ENCODE measurements at places on chromosomes 1 and 21.

DNA sequence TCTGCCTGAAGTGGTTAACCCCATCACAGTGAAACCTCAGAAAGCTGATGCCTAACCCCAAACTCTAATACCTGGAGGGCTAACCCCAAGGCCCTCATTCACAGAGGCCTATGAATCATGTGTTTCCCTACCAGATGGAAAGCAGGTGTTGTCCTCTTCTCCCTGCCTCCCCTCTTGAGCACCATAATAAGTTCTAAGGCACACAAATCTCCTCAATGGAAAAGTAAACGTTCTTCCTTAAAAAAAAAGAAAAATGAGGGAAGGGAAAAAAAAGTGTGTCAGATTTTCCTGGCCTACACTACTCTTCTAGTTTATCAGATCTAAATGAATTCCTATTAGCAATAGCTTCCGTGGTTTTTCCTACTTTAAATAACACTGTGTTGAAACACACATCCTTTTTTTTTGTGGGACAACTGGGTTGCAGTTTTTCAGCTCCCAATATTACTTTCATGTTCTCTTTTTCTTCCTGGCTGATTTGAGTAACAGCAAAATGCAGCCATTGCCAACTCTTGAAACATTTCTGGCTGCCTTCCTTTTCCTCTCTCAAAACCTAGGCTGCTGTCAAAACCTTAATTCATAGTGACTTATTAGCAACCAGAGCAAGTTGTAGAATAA is 43.2 kb downstream of the SLC44A3 start:
- DNase-seq: no peak

GRCh38 chr1:101653482-101653946 is 343.2 kb downstream of the OLFM3 start:
- DNase-seq: no peak

DNA sequence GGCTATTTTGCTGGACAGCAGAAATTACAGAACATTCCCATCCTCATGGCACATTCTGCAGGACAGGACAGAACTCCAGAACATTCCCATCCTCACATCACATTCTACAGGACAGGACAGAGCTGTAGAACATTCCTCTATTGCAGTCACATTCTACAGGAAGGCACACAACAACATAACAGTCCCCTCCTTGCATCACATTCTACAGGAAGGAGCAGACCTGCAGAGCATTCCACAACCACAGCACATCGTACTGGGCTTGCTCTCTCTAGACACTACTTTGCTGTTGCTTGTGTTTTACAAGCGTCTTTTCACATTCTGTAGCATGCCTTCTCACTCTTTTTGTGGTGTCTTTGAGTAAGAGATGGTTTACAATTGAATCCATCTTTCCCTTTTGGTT is 26.8 kb upstream of the ABCB10 start:
- no peak for DNase-seq

- peak; percentile 32 for DNase-seq
These were observed 607 bp downstream of the BTG3 start for GRCh38 chr21:17612023-17612564.

- no peak for DNase-seq
These were observed 96.7 kb upstream of the TMPRSS2 start for GRCh38 chr21:41604583-41605041.

DNA sequence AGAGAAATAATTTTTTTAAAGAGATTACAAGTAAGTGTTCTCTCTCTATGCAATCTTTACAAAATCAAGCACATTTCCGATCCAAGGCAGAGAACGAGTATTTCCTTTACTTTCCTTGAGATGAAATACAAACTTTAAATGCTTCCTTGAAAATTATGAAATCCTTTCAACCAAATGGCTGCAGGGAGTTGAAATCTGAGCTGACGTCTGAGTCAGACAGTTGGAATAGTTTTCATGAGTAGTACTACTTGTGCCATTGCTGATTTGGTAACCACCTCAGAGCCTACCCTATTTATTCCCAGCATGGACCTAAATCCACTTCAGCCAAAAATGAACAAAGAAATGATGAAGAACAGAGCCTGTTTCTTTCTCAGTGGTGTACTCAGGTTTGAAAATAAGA is 183.6 kb downstream of the GIPC2 start:
- no peak for DNase-seq

DNA sequence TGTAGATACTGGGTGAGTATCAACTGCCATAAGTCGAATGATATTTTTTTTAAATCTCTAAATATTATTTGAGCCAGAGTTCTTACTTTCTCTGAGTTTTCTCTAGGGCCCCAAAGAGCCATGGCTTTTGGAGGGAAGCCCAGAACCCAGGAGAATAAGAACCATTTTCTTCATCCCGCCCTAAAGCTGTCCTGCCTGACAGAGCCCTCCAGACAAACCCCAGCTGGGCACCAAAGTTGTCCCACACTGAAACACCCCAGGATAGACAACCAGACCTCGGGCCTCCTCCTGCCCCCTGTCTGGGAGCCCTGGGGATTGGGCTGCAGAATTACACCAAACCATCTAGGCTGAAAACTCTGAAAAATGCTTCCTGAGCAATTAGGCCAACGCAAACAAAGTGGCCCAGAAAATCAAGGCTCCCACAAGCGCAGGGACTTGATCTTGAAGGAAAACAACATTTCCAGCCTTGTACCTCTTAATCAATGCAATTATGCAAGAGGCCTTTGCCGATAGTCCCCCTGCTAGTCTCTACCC is 113.1 kb downstream of the RRAGC start:
- no peak for DNase-seq

GRCh38 chr1:186620566-186621350 is 59.5 kb downstream of the PTGS2 start:
- DNase-seq: peak; percentile 7

DNA sequence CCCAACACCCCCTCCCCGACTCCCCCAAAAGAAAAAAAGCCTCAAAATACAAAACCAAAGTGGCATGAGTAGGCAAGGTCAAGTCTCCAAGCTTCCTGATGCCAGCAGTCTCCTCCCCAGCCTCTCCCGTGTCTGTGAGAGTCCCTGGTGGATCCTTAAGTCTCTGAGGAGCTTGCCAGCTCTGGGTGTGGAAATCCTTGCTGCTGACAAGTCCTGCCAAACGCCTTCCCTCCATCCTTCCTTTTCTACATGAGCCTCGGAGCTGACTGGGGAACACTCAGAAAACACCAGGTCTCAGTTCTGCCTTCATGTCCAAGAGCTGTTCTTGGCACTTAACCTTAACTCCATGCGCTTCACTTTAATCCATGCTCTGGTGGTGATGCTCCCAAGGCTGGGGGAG is 3.7 kb upstream of the ETV3L start:
- DNase-seq: no peak

GRCh38 chr21:42044871-42045495 is 26.1 kb upstream of the UMODL1 start:
- no peak for DNase-seq

- peak; percentile 73 for DNase-seq
These were observed 98.9 kb upstream of the BACE2 start for GRCh38 chr21:41068967-41069642.

- peak; percentile 88 for DNase-seq
These were observed 45.3 kb downstream of the MRPL39 start for GRCh38 chr21:25561668-25562641.

DNA sequence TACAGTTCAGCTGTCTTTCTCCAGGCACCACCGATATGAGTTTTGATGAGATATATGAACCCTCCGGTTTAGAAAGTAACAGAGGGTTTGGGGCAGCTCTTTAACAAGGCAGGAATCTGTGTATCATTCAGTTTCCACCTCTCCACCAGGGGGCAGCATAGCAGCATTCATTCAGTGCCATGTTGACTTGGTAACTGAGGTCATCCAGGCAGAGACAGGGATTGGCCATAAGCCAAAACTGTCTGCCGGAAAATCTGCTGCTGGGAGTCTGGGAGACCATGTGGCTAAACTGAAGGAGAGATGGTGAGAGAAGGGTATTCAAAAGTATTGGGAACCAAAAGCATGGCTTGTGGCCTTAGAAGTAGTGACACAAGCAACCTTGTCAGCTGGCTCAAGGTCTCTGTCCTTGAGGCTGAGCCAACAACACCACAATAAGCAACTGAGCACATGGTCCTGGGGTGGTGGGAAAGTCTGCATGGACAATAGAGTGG is 98.5 kb downstream of the LMX1A start:
- DNase-seq: peak; percentile 26

DNA sequence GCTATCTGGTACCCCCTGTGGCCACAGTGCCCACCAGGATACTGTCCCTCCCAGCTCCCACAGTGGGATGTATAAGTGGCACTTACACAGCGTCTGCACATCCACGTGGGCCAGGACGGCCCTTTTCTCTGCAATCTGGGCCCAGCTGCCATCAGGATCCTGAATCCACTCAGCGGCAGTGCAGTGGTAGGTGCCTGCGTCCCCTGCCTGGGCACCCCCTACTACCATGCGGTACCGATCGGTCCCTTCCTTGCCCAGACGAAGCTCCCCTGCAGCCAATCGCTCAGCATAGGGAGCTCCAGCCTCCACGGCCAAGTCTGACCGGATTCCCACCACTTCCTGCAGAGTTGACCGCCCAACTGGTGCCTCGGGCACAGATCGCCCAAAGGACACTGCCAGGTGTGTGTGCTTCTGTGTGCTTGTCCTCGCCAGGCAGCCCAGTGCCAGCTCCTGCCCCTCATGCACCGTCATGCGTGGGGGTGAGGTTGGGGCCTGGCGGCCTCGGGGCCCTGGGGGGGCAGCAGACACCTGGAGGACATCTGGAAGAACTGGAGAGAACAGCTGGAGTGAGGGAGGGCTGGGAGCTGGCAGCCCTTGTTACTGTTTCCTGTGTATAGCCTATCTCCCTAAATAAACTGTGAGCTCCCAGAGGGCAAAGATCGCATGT is 4.7 kb downstream of the IGSF8 start:
- no peak for DNase-seq

GRCh38 chr1:14774988-14775387 is 176.5 kb downstream of the KAZN start:
- DNase-seq: no peak

GRCh38 chr1:100816049-100816448 is 78.6 kb downstream of the EXTL2 start:
- DNase-seq: no peak

- no peak for DNase-seq
These were observed 236.4 kb upstream of the BEND5 start for GRCh38 chr1:49013079-49013478.

GRCh38 chr1:24720152-24720551 is 25.1 kb upstream of the CLIC4 start:
- DNase-seq: no peak

- no peak for DNase-seq
These were observed 25.6 kb upstream of the RGS13 start for GRCh38 chr1:192610112-192610889.

DNA sequence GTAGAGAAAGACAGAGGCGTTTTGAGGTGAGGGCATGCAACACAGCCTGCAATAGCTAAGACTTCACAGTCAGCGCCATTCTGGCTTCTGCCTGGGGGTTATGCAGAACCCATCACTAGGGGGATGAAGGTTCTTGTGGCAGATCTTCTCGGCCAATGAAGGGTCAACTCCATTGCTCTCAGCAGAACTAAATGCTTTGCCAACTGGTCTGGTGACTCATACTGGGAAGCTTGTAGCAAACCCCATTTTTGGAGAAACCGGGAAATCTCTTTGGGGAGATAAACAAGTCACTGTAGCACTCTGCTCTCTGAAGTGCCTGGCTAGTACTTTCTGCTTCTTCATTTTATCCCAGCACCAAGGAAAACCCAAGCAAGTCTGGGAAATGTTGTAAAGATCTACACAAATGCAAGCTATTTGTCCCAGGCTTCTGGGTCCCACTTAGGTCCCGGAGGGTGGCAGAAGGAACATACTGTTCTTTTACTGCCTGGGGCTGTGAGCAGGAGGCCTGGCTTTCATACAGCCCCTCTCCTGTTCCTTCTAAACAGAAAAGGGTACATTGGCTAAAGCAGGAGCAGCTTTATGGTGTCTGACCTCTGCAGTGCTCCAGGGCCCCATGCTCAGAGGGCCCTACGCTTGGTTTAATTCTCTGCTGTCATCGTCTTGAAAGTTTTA is 28.8 kb downstream of the SHISA4 start:
- no peak for DNase-seq

GRCh38 chr1:224380003-224380402 is 23.3 kb downstream of the CNIH4 start:
- DNase-seq: peak; percentile 46

DNA sequence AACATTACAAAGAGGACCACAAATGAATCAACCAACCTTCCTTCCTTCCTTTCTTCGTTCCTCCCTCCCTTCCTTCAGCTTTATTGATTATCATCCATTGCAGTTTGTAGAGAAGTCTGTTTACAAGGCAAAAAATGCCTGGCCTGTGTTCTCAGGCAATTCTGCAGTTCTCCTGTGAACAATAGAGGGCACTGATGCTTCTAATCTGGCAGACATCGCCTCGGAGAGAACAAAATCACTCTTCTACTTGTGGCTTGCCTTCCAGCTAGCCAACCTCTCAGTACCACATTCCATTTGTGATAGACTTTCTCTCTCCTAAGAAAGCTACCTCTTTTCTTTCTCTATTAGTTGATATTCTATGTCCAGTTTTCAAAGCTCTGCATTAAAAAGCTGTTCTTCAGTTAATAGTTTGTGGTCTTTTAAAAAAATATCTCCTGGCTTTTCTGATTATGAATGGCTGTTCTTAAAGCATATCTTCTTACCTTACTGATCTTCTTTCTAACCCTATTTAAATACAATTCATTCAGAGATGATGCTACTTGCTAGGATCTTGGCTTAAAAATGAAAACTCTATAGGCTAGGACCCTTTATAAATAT is 26.9 kb upstream of the ESRRG start:
- DNase-seq: no peak

- no peak for DNase-seq
These were observed 127.2 kb upstream of the GJB5 start for GRCh38 chr1:34627465-34628240.

GRCh38 chr1:228091084-228091483 is 8.6 kb downstream of the ARF1 start:
- DNase-seq: no peak

DNA sequence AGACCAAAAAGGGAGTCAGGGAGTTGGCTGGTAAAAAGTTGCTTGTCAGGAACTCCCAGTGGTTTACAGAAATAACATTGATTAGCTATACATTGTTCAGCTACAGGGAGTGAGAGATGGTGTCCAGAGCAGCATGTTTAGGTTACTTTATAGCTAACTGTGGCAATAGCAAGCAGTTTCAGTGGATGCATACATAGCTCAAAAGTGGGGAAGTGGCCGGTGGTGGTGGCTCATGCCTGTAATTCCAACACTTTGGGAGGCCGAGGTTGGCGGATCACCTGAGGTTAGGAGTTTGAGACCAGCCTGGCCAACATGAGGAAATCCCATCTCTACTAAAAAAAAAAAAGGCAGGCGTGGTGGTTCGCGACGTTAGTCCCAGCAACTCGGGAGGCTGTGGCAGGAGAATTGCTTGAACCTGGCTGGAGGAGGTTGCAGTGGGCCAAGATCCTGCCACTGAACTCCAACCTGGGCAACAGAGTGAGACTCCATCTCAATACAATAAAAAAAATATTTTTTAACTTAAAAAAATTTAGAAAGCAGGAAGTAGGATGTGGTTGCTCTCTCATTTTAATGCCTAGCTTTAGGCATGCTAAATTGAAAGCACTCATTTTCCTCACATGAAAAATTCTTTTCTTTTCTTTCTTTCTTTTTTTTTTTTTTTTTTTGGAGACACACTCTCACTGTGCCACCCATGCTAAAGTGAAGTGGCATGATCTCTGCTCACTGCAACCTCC is 109.7 kb downstream of the PPIAL4G start:
- no peak for DNase-seq

All from stimulated activated naive CD8-positive, alpha-beta T cell treated with anti-CD3 and anti-CD28 coated beads, Interleukin-15, amount 100 ng/mL, for 72 hours (primary cell).